ENCODE measurements at places on chromosomes 2 and 18. TPM values are rescaled to one million over a fixed set of nuclear protein-coding genes. Genes with fewer than 3 reads are reported as not detected.

DNA sequence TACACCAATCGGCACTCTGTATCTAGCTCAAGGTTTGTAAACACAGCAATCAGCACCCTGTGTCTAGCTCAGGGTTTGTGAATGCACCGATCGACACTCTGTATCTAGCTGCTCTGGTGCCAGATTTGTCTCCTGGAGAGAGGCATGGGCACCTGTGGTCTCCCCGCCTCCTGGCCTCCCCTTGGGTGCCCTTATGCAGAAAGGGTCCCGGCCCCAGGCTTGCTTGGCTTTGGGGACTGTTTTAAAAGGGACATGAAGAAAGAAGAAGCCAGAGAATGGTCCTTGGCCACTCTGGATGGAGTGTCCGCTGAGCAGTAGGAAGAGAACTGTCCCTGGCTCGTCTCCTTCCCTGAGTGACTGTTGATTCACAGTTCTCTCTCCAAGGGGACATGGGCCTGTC, 11.5 kb upstream of the ALPP start:
- DNase-seq, result no peak

GRCh38 chr18:36890598-36890997, 61.7 kb downstream of the KIAA1328 start:
- DNase-seq, result no peak

- DNase-seq, result peak; percentile 69
Measured at GRCh38 chr18:58338961-58339592, 289.8 kb downstream of the ALPK2 start.

HS1BP3 gene
- 20.7 TPM for total RNA-seq

PEX13 gene
- total RNA-seq, result 28.8 TPM

GRCh38 chr2:138985881-138986280, 205.7 kb upstream of the NXPH2 start:
- DNase-seq, result no peak

DNA sequence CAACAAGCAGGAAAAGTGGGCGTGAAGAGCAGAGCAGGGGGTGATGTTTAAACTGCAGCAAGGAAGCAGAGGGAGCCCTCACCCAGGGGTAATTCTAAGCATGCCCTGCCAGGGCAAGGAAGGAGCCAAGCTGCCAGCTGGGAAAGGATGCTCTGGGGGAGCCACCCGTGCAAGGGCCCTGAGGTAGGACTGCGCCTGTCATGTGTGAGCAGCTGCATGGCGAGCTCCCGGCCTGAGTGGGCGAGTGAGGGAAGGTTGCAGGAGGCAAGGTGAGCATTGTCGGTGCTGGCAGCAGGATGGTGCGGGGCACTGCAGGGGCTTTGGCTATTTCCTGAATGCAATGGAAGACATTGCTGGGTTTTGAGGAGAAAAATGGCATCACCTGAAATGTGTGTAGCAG, 107.2 kb downstream of the COPS8 start:
- no peak for DNase-seq

DNA sequence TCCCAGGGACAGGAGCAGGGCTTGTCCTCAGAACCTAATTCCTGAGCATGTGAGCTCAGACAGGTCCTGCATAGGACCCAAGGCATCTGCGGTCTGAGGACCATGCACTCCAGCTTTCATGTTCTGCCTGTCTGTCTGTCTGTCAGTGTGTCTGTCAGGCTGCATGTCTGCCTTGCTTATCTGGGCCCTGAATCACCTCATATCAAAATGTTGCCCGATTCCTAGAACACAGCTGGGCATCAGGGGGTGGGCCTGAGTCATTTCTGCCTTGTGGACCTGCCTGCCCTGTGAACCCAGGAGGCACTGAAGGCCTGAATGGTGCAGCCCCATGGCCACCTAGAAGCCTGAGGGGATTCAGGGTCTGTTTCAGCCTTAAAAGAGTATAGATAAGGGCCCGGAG, 22.1 kb downstream of the INHBB start:
- no peak for DNase-seq

DNA sequence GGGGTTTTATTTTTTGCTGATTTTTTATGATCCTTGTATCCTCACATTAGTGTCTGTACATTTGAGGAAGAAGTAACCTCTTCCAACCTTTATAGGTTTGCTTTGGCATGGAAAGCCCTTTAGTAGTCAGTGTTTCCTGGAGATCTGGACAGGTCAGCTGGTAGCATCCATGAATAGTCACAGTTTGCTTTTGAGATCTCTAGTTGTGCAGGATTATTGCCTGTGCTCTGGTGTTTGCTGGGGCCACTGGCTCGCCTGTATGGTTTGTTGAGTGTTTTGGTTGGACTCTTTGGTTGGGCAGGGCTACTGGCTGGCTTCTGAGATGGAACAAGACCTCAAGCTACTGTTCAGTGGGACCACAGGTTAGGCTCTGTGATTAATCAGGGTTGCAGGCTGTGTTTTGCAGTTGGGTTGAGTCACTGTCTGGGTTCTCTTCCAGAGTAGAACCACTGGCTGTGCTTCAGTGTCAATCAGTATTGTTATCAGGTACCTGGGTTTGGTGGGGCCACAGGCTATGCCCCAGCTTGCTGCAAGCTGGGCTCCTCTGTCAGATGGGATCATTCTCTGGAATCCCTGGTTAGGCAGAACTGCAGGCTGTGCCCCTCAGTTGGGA, 20.0 kb downstream of the SP140L start:
- DNase-seq, result peak; percentile 64

DNA sequence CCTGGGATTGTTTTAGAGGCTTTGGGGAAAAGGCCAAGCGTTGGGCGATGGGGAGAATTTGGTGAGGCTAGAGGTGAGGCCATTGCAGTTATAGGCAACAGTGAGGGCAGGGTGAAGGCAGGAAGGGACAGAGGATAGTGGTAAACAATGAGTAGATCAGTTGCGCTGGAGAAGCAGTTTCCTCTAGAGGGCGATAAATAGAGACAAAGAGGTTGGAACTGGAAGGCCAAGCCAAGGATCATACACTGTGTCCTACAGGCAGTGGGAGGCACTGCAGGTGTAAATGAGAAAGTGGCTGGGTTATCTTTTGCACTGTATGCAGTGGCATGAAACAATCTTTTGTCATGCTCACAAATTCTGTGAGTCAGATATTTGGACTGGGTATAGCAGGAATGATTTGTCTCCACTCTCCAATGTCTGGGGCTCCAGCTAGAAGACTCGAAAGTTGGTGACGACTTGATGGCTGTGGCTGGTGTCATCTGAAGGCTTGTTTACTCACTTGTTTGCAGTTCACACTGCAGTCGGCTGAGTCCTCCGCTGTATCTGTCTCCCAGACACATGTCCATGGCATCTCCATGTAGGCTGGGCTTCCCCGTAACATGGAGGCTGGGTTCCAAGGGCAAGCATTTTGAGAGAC, 82.1 kb downstream of the TNP1 start:
- DNase-seq, result no peak

CAPN14 gene
- total RNA-seq, result 0.14 TPM

FBXO36 gene
- total RNA-seq, result 1.9 TPM

DNA sequence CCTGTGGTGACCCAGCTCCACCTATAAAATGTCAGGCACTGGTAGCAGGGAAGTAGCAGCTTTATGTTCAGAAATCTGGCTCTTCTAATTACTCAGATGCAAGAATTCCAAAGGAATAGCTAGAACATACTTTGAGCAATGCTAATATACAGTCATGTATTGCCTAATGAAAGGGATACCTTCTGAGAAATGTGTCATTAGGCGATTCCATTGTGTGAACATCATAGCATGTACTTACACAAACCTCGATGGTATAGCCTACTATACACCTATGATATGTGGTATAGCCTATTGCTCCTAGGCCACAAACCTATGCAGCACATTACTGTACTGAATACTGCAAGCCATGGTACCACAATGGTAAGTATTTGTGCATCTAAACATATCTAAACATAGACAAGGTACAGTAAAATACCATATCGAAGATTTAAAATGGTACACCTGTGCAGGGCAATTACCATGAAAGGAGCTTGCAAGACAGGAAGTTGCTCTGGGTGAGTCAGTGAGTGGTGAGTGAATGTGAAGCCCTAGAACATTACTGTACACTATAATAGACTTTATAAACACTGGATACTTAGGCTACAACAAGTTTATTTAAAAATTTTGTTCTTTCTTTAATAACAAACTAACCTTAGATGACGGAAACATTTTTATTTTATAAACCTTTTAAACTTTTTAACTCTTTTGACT, 50.3 kb upstream of the ETAA1 start:
- peak; percentile 20 for DNase-seq

DSG4 gene
- total RNA-seq, result not detected

MYOM1 gene
- 0.57 TPM for total RNA-seq

GRCh38 chr2:73938718-73939352, 12.2 kb downstream of the DGUOK start:
- peak; percentile 92 for DNase-seq

GRCh38 chr2:5453220-5454050, 238.7 kb upstream of the SOX11 start:
- DNase-seq, result peak; percentile 90

DNA sequence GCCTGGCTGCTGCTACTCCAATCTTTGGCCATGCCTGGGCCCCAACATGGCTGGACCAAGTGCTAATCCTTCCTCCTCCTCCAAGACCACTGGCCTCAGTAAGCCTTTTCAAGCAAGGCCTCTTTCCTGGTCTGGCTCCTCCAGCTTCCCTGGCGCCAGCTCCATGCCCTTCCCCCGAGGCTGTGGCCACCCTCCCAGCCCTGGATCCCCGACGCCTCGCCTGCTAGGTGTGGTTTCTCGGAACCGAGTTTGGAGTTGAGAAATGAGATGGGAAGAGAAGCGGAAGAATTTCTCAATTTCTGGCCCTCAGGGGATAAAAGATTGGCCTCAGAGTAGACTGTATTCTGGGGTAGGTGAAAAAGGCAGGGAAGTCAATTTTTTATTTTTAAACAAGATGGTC, 46.4 kb downstream of the ADCY3 start:
- DNase-seq, result no peak

- DNase-seq, result no peak
Measured at GRCh38 chr2:205571360-205571959, 110.8 kb upstream of the NRP2 start.

All from astrocyte (in vitro differentiated cells and primary cell).